ENCODE measurements at places on chromosomes 5 and 9.

DNA sequence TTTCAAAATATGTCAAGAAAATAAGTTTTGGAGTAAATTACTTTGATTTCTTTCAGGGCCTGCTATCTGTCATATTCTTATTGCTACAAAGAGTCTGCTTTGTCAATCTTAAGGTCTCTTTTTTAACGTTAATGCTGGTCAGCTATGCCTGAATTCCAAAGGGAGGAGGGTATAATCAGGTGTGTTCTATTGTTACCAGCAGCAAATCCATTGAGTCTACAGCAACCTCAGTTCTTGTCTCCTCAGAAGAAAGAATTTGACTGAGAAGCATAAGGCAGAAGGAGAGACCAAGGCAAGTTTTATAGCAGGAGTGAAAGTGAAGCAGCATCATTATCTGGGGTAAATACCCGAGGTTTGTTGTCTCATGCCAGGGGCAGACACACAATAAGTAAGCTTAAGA lies 23.7 kb upstream of the MINAR2 start:
- DNase-seq = no peak

DNA sequence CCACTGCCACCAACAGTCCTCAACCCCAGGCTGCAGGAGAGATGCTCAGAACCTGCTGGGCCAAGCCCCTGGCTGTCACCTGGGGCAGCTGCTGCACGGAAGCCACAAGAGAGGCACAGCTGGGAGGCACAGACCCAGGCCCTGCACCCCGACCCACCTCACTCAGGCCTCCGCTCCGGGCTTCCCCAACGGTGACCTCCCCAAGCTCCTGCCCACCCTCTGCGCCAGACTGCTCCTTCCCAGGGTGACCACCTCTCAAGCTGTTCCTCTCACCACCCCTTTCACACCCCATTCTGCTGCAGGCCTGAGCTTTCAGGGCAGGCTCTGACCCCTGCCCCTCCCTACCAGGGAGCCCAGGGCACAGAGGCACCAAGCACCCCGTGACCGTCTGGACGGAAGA lies 33.0 kb downstream of the VAV2 start:
- DNase-seq = no peak

GRCh38 chr5:99948850-99949249 lies 586.3 kb upstream of the FAM174A start:
- DNase-seq = no peak

- DNase-seq = no peak
These were observed 338.1 kb upstream of the ADAMTS16 start for GRCh38 chr5:4802044-4802443.

DNA sequence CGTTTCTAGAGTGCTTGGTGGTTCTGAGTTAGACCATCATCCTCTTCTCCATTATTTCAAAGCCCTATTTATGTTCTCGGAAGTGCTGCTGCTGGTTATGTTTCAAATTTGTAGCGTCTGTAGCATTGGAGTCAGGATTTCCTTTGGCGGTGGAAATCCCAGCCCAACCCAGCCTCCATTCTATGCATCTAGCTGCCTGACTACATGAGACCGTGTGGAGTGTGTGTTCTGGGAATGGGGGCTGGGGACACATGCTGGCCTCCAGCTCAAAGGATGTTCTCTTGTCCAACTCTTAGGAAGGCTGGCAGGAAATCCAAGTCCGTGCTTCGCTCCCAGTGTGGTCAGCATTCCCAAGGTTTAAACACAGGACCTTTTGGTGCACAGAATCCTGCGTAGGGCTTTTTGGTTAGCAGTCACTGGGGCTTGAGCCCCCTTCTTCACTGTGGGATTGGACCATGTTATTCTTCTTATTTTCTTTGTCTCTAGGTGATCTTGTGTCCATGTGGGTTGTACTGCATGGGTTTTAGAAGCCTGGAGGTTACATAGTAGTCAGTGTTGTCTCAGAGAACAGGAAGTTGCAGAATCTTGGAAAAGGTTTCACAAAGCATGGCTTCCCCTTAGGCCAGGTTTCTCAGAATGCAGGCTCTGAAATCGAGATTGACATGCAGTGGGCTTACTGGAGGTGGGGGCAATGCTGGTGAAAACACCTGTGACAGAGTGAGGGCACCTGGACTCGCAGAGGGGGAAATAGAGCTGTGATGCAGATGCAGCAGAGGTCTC lies 132.2 kb downstream of the ARHGAP26 start:
- DNase-seq = no peak

- no peak for DNase-seq
These were observed 8.2 kb upstream of the OR13D1 start for GRCh38 chr9:104686081-104686480.

- DNase-seq = no peak
These were observed 355.9 kb upstream of the RIOK2 start for GRCh38 chr5:97538912-97539311.
